Ascending aorta (tissue), 2 donors: ENCODE measurements at places on chromosomes 5 and 9. TPM values are rescaled to one million over a fixed set of nuclear protein-coding genes. Genes with fewer than 3 reads are reported as not detected.

DNA sequence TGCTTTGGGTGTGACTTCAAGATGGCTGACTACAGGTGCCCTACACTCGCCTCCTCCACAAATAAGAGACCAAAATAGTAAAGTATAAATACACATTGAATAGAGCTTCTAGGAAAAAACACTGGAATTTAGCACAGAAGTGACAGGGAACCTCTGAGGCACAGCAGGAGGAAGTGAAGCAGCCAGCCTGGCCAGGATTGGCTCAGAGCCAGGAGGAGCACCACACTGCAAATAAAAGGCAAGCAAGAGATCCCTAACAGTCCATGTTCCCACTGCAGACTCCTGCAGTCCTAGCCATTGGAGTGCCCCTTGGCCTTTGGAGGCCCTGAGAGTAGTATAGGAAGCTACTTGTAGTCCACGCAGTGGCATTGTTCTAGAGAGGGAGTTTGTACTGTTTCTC, 186.7 kb upstream of the TLX3 start:
- H3K36me3 ChIP-seq = no peaks in the 10 kb centered on the region
- no peak overlapping the region for H3K4me3 ChIP-seq
- no peak for DNase-seq
- no peaks in the 10 kb centered on the region for H3K4me1 ChIP-seq
- H3K27ac ChIP-seq = no peak overlapping the region

GRCh38 chr9:91500509-91501014, 76.9 kb upstream of the NFIL3 start:
- H3K27me3 ChIP-seq = no peaks in the 10 kb centered on the region
- no peaks in the 10 kb centered on the region for H3K4me1 ChIP-seq
- no peaks in the 10 kb centered on the region for H3K36me3 ChIP-seq
- H3K27ac ChIP-seq = no peak overlapping the region
- no peak overlapping the region for H3K4me3 ChIP-seq
- DNase-seq = no peak

DNA sequence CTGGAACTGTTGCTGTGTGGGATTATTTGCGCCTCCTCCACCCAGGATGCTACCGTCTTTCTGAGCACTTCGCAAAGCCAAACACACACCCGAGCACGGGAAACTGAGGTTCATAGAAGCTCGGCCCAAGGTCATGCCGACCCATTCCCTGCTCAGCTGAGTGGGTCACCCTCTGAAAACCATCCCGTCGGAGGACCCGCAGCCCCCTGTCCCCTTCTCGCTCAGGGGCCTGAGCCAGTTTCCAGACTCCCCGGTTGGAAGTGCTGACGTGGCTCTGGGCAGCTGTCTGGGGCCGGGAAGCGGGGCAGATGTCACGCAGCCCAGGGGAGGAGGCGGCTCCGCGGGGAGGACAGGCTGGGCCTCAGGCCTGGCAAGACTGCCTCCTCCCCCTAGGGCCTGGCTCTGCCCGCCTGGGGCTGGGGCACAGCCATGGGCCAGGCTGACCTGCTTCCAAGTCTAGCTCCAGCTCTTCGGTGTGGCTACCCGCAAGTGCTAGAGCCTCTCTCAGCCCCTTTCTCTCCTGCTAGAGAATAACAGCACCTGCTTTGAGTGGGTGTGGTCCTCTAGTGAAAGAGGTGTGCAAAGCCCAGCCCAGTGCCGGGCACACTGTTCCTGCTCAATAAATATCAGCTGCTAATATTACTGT, 9.9 kb upstream of the CXXC5 start:
- DNase-seq = no peak
- peaks cover 10% of the 10 kb centered on the region for H3K4me1 ChIP-seq
- no peaks in the 10 kb centered on the region for H3K27me3 ChIP-seq
- peak overlapping the region; percentile 91 for H3K27ac ChIP-seq
- H3K4me3 ChIP-seq = peak overlapping the region; percentile 56

DNA sequence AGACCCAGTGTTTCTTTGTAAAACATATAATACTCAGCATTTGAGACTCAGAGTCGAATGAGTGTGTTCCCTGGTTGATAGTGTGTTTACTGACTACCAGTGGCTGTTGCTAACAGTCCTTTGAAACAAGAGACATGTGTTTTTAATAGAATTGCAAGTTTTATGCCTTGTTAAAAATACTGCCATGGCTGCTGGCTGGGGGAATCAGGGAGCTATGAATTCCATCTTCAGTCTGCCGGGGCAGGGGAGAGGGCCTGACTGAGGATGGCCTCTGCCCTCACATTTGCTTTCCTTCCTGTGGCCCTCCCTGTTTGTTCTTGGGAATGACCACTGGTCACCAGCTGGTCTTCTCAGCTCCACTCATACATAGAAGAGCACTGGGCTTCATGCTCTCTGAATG, 63.8 kb downstream of the PDZD2 start:
- H3K36me3 ChIP-seq = no peaks in the 10 kb centered on the region
- no peak overlapping the region for H3K27ac ChIP-seq
- H3K27me3 ChIP-seq = no peaks in the 10 kb centered on the region
- DNase-seq = no peak

DNA sequence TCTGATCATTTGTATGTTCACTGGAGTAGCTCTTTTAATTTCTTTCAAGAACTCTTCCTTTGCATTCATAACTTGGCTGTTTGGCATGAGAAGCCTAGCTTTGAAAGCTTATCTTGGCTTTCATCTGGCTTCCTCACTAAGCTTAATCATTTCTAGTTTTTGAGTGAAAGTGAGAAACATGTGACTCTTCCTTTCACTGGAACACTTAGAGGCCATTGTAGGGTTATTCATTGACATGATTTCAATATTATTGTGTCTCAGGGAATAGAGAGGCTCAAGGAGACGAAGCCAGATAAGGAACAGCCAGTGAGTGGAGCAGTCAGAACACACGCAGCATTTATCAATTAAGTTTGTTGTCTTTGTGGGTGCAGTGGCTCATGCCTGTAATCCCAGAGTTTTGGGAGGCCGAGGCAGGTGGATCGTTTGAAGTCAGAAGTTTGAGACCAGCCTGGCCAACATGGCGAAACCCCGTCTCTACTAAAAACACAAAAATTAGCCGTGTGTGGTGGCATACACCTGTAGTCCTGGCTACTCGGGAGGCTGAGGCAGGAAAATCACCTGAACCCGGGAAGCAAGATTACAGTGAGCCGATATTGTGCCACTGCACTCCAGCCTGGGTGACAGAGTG, 98.3 kb downstream of the UGCG start:
- no peak overlapping the region for H3K4me3 ChIP-seq
- H3K27ac ChIP-seq = no peak overlapping the region
- no peaks in the 10 kb centered on the region for H3K36me3 ChIP-seq
- DNase-seq = no peak
- no peaks in the 10 kb centered on the region for H3K4me1 ChIP-seq
- H3K27me3 ChIP-seq = no peaks in the 10 kb centered on the region

DNA sequence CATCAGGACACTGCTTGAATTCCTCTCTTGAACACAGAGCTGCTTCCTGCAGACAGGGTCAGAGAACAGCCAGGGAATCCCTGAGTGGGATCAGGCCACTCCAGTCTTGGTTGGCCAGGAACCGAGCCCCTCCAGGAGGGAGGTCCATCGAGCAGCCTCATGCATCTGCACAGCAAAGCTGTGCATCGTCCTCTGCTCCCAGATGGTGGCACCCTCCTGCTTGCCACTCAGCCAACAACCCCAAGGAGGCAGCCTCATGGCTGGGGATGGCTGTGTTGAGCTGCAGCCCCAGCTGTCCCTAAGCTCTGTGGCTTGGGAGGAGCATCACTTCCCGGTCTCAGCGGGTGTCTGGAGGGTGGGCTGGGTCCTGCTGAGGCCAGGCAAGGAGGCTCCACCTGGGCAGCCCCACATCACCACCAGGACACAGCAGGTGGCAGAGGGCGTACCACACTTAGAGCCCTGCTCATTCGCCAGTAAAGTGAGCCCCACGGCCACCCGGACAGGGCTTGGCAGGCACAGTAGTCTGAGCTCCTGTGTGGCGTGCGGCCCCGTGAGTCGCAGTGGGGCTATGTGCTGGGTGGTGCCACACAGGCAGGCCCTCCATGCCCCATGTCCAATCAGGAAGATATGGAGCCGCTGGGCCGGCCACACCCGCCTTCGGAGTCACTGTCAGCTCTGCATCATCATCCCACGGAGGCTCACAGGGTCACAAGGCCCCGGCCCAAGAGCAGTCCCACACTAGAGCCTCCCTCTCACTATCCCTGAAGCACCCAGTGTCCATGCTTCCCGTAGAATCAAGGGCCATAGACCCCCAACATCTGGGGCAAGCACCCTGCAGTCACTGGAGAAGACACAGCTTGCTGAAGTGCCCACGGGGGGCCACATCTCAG, 11.9 kb downstream of the LPCAT1 start:
- DNase-seq = peak; percentile 49
- no peaks in the 10 kb centered on the region for H3K4me1 ChIP-seq
- no peak overlapping the region for H3K4me3 ChIP-seq
- H3K36me3 ChIP-seq = peaks cover 41% of the 10 kb centered on the region
- H3K27me3 ChIP-seq = no peaks in the 10 kb centered on the region

GRCh38 chr9:131666029-131666428, 73.8 kb downstream of the RAPGEF1 start:
- H3K4me1 ChIP-seq = peaks cover 19% of the 10 kb centered on the region
- no peaks in the 10 kb centered on the region for H3K27me3 ChIP-seq
- H3K36me3 ChIP-seq = no peaks in the 10 kb centered on the region
- H3K27ac ChIP-seq = no peak overlapping the region

DNA sequence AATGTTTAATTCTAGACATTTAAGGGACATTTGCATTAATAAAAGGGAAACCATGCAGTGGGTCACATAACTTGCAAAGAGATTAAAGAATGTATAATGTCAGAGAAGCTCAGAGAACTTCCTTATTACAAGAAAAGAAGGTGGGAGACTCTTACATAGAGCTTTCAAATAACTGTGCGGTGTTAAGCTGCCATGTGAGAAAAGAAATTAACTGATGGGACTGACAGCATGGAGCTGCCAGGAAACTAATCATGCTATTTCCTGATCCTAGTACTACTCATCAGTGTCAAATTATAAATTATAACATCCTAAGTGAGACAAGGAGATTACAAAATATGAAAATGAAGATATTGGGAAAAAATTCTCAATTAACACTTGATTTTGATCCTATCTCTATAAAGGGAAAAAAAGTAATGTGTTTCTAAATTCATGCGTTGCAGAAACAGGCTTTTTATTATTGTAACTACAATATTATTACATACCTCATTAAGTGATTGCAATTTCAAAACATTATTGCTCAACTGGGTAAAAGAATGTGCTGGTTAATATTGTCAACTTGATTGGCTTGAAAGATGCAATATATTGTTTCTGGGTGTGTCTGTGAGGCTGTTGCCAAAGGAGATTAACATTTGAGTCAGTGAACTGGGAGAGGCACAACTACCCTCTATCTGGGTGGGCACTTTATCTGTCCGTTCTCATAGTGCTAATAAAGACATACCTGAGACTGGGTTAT, 609.5 kb upstream of the NUDT12 start:
- H3K4me1 ChIP-seq = no peaks in the 10 kb centered on the region
- H3K36me3 ChIP-seq = no peaks in the 10 kb centered on the region
- H3K27me3 ChIP-seq = no peaks in the 10 kb centered on the region

GRCh38 chr9:73093740-73094379, 57.8 kb upstream of the ANXA1 start:
- H3K36me3 ChIP-seq = no peaks in the 10 kb centered on the region
- H3K27me3 ChIP-seq = no peaks in the 10 kb centered on the region
- no peak for DNase-seq
- H3K27ac ChIP-seq = peak overlapping the region; percentile 49
- no peaks in the 10 kb centered on the region for H3K4me1 ChIP-seq
- H3K4me3 ChIP-seq = no peak overlapping the region

DNA sequence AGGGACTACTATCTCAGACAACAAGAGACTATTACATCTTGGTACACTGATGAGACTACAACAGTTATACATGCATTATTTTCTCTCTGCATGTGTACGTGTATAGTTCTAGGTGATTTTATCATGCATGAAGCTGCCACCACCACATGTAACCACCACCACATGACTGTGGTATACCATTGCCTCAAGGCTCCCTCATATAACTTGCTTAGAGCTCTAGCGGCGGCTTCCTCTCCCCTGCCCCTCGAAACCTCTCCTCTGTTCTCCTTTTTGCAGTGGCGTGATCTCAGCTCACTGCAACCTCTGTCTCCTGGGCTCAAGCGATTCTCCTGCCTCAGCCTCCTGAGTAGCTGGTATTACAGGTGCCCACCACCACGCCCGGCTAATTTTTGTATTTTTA, 162.3 kb downstream of the AOPEP start:
- no peak overlapping the region for H3K27ac ChIP-seq
- peaks cover 12% of the 10 kb centered on the region for H3K4me1 ChIP-seq
- H3K27me3 ChIP-seq = no peaks in the 10 kb centered on the region
- no peak overlapping the region for H3K4me3 ChIP-seq

LECT2 gene
- total RNA-seq = not detected

PCDHB12 gene
- total RNA-seq = 19.7 TPM

CEP72 gene
- 0.32 TPM for total RNA-seq

- H3K36me3 ChIP-seq = no peaks in the 10 kb centered on the region
- DNase-seq = no peak
- no peak overlapping the region for H3K27ac ChIP-seq
- H3K27me3 ChIP-seq = no peaks in the 10 kb centered on the region
- no peak overlapping the region for H3K4me3 ChIP-seq
- H3K4me1 ChIP-seq = no peaks in the 10 kb centered on the region
Observed at GRCh38 chr5:68966596-68966995, 127.2 kb upstream of the SLC30A5 start.

- no peak overlapping the region for H3K27ac ChIP-seq
- H3K4me1 ChIP-seq = no peaks in the 10 kb centered on the region
- H3K4me3 ChIP-seq = no peak overlapping the region
- no peaks in the 10 kb centered on the region for H3K36me3 ChIP-seq
- DNase-seq = no peak
Observed at GRCh38 chr5:80139466-80139972, 104.4 kb downstream of the THBS4 start.

- no peaks in the 10 kb centered on the region for H3K27me3 ChIP-seq
- no peaks in the 10 kb centered on the region for H3K36me3 ChIP-seq
- no peak overlapping the region for H3K27ac ChIP-seq
- no peak overlapping the region for H3K4me3 ChIP-seq
- no peak for DNase-seq
- H3K4me1 ChIP-seq = no peaks in the 10 kb centered on the region
Observed at GRCh38 chr5:117539692-117540091, 965.1 kb upstream of the SEMA6A start.

DNA sequence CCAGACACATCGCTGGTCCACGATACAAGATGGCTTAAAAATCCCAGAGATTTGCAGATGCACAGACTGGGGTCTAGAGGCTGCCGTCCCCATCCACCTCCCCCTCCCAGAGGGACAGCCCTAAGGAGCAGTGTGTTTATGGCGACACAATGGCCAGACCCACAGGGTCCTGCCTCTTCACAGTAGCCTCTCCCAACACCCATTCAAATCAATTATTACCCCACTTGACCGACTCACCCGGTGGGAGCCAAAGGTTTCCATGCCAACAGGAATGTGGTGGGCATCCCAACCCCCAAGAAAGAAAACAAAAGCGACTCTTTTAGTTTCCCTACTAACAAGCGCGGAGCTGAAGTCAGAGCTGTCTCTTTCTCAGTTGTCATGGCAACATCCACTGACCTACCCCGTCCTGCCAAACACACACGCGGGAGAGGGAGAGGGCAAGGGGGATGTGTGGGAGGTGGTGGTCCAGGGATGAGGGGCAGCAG, 209.0 kb downstream of the TTLL11 start:
- no peak for DNase-seq
- H3K27me3 ChIP-seq = no peaks in the 10 kb centered on the region
- H3K4me3 ChIP-seq = no peak overlapping the region
- no peaks in the 10 kb centered on the region for H3K4me1 ChIP-seq
- H3K36me3 ChIP-seq = no peaks in the 10 kb centered on the region

CBY3 gene
- not detected for total RNA-seq
